ENCODE measurements at places on chromosomes 3 and 15.
A peak's percentile ranks its signal among the peaks of the same experiment; 100 is the strongest.

GRCh38 chr3:46934498-46935167, 41.9 kb downstream of the CCDC12 start:
- no peak for DNase-seq

DNA sequence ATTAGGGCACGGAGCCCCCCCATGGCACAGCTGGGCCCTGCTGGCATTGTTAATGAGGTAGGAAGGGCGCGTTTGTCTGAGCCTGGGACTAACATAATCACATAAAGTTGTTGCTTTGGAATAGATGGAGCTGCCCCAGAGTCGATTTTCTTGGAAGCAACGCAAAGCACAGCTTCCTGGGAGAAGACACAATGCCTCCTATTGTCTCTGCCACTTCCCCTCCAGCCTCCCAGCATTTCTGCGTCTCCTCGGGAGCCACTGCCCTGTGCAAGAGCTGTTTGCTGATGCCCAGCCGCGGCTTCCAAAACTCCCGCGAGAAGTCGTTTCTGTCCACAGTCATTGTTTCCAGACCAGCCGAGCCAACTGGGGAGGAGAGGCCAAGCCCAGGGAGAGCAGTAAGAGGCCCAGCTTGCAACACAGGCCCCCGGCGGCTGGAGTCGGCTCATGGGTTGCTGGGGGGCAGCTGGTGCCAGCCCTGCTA, 18.1 kb upstream of the ALDH1A3 start:
- no peak for DNase-seq

- peak; percentile 80 for DNase-seq
Observed at GRCh38 chr3:23805633-23806533, at the start of gene UBE2E1. TSS of gene UBE2E1 (plus strand) at chr3:23805955. CDS start at chr3:23807270, 1,315 bp downstream.

DNA sequence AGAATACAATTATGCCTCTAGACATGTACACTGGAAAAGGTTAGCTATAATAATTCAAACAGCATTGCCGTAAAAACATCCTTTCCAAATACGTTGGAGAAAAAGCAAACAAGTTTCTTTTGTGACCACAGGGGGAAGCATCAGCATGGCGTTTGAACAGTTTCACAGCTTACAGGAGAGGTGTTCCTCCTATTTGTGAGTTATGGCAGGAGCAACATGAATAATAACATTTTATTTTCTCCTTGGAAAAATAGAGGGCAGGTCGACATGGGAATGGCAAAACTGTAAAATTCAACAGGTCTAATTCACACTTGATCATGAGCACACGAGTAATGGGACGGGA, 39.7 kb upstream of the GADL1 start:
- peak; percentile 3 for DNase-seq

DNA sequence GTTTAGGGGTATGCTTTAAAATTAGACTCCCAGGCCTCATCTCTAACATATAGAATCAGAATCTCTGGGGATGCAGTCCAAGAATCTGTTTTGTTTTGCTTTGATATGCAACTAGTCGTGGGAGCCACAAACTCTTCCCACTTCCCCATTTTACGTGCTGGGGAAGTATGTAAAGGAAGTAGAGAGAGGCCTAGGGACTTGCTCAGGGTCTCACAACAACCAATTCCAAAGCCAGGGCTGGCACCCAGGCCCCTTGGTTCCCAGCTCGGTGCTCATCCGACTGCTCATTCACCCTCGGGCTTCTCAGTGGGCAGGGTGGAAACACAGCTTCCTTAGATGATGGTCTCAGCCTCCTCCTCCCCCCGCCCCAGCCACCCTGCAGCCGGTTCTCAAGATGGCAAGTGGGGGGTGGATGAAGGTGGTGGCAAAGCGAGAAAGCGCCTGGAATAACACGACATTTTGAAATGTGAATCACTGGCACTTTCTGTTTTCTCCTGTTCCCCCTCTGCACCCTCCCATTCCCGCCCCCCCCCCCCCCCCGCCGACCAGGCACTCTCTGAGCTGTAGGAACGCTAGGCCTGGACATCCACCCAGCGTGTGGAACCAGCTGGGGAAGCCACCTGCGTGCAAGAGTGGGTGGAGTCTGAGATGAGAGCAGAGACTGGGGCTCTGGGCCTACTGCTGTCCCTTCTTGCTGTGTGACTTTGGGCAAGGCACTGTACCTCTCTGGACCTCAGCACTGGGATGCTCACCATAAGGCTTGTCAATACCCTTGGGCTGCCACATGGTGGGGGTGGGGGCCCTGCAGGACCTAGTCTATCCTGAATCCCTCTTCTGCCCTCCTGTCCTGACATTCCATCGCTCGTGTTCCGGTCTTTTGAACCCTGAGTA, 214.5 kb downstream of the RPLP1 start:
- no peak for DNase-seq

- no peak for DNase-seq
Observed at GRCh38 chr3:31486865-31487533, 45.7 kb upstream of the STT3B start.

- DNase-seq: no peak
Observed at GRCh38 chr3:122974764-122975162, 52.8 kb downstream of the SEMA5B start.

GRCh38 chr3:72143322-72143721, 358.4 kb upstream of the PROK2 start:
- DNase-seq: no peak

GRCh38 chr3:188349351-188349901, 195.5 kb downstream of the LPP start:
- DNase-seq: no peak

GRCh38 chr3:34504366-34504765, 705.9 kb downstream of the PDCD6IP start:
- no peak for DNase-seq

- DNase-seq: peak; percentile 36
Observed at GRCh38 chr3:126389112-126389793, 5.5 kb upstream of the CFAP100 start.

DNA sequence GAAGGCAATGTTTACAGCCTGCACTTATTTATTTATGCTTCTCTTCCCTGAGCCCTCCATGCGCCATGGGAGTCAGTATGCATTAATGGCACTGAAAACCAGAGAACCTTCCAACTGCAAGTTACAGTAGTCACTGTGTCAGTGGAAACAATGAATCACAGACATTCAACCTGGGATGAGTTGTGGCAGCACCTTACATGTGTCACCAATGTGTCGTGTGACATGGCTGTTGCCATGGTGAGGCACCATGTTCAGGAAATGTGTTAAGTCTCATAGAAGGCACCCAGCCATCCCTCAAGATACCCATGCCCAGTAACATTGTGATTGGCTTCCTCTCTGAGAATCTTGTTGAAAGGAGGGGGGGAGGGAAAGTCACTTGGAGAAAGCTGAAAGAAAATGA, 105.0 kb downstream of the FOXP1 start:
- DNase-seq: peak; percentile 78
